ENCODE measurements at places on chromosomes 5 and 9.

DNA sequence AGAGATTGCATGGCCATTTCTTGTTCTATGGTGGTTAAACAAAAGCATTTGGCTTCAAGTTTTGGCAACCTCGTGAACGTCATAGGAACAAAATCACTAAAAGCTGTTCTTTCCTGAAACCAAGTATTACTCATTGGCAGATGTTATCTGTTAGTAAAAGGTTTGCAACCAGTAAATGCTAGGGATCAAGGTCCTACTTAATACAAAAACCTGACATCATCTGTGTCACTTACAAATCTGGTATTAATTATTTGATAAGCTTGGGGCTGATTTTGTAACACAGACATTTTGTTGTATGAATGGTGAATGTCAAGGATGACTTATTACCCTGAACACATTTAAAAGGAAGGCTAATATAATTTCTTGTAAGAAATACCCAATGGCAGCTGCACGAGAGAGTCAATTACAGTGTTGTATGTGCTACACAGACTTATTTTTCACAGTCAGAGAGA lies 486.4 kb upstream of the ZNF608 start:
- no peaks in the 10 kb centered on the region for H3K36me3 ChIP-seq
- H3K27ac ChIP-seq, result no peak overlapping the region
- no peak overlapping the region for H3K4me3 ChIP-seq
- H3K27me3 ChIP-seq, result no peaks in the 10 kb centered on the region
- DNase-seq, result no peak

DNA sequence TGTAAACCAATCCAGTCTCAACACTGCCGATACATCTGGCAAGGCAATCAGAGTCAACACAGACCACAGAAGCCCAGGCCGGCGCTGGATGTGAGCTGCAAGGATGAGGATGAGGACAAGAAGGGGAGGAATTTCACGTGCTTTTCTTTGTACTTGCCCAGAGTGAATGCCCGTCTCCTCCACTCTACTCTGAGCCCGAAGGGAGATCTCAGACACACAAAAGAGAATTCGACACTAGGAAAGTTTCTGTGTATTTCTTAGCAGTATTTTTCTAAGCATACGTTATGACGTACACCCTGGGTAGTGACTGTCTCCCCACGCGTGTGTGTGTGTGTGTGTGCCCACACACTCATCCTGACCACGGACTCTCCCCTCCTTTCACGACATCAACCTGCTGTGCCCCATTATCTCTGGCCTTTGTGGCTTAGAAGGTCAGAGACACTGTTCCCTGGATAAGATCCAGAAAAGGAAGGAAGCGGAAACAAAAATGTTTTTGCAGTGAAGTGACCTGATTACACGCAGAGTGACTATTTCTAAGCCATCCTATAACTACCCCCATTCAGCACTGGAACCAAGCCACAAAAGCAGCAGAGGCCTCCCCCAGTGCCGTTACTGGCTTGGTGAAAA lies 227.3 kb upstream of the DAPK1 start:
- no peak for DNase-seq
- no peak overlapping the region for H3K27ac ChIP-seq
- H3K36me3 ChIP-seq, result no peaks in the 10 kb centered on the region
- H3K4me3 ChIP-seq, result no peak overlapping the region
- no peaks in the 10 kb centered on the region for H3K4me1 ChIP-seq
- H3K27me3 ChIP-seq, result no peaks in the 10 kb centered on the region

DNA sequence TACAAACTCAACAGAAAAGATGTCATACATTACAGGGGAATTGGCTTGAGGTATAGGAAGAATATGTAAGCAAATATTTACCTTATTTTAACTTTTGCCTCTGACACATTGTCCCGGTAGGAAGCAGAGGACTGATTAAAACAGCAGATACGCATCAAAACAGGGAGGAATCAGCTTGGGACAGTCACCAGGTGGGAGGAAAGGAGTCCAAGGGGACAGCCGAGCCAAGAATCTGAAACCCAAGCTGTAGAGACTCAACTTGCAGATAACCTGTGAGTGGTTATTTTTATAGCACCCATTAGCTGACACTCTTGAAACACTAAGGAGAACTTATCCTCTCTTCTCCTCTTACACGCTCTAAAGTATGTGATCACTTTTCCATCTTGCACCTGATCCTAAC lies 22.3 kb downstream of the PDZD2 start:
- H3K36me3 ChIP-seq, result no peaks in the 10 kb centered on the region
- no peaks in the 10 kb centered on the region for H3K4me1 ChIP-seq
- H3K27me3 ChIP-seq, result peaks cover 31% of the 10 kb centered on the region
- H3K27ac ChIP-seq, result no peak overlapping the region
- H3K4me3 ChIP-seq, result no peak overlapping the region

GRCh38 chr5:151384106-151384505 lies 36.7 kb upstream of the SLC36A2 start:
- no peaks in the 10 kb centered on the region for H3K27me3 ChIP-seq
- H3K27ac ChIP-seq, result no peak overlapping the region
- H3K4me1 ChIP-seq, result peaks cover 10% of the 10 kb centered on the region

- H3K27ac ChIP-seq, result no peak overlapping the region
- no peaks in the 10 kb centered on the region for H3K36me3 ChIP-seq
- no peak for DNase-seq
- H3K27me3 ChIP-seq, result no peaks in the 10 kb centered on the region
- H3K4me3 ChIP-seq, result no peak overlapping the region
Measured at GRCh38 chr5:44919560-44919959, 110.8 kb downstream of the MRPS30 start.

- H3K27me3 ChIP-seq, result no peaks in the 10 kb centered on the region
- H3K27ac ChIP-seq, result no peak overlapping the region
- H3K4me3 ChIP-seq, result no peak overlapping the region
- no peaks in the 10 kb centered on the region for H3K36me3 ChIP-seq
Measured at GRCh38 chr5:50726475-50727148, 60.2 kb downstream of the PARP8 start.

Data from HepG2 (cell line).